M059J (cell line): ENCODE measurements at places on chromosomes 6 and 20. TPM values are rescaled to one million over a fixed set of nuclear protein-coding genes. Genes with fewer than 3 reads are reported as not detected.

DNA sequence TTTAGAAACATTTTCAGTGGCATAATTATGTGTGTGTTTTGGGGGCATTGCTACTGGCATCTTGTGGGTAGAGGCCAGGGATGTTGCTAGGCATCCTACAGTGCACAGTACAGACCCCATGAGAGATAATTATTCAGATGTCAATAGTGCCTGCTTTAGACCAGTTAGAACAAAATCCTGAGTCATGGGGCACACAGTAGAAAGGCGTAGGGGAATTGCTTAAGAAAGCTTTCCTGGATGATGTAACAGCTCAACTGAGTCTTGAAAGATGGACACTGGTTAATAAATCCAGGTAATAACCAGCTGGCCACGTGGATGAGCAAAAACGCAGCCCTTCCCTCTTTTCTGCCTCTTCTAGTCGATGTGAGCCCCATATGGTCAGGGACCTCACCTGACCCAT is 51.1 kb downstream of the KCNB1 start:
- no peak for DNase-seq

- DNase-seq, result no peak
Measured at GRCh38 chr6:3138341-3138740, 19.0 kb downstream of the TUBB2A start.

DNA sequence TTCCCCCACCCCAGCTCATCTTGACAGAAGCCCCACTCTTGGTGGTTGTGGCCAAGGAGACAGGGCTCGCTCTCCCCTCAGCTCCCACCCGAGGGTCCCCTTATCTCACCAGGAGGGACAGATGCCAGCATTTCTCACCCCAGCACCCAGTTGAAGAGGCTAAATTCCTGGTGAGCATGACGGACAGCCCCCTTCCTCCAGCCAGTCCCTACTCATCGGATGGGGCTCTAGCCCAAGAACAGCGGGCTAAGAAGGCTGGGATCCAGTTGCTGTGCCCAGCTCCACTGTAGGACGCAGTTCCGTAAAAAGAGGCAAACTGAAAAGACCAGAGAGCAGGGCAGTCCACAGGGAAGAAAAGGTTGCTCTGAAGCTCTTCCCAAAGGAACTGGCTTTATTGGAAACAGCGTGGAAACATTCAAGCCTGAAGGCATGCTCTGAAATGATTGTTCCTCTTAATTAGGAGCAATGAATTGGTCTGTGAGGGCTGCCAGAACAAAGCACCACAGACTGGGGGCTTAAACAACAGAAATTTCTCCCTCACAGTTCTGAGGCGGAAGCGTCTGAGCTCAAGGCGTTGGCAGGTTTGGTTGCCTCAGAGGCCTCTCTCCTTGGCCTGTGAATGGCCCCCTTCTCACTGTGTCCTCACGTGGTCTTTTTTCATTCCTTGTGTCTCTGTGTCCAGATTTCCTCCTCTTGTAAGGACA is 17.9 kb upstream of the KIF25 start:
- no peak for DNase-seq

The PI3 gene
- not detected in 2 replicates for total RNA-seq

The DBNDD2 gene
- total RNA-seq, result 15.4 and 17.6 TPM in 2 replicates
